Endothelial cell (in vitro differentiated cells): ENCODE measurements at places on chromosomes 12 and 14.

DNA sequence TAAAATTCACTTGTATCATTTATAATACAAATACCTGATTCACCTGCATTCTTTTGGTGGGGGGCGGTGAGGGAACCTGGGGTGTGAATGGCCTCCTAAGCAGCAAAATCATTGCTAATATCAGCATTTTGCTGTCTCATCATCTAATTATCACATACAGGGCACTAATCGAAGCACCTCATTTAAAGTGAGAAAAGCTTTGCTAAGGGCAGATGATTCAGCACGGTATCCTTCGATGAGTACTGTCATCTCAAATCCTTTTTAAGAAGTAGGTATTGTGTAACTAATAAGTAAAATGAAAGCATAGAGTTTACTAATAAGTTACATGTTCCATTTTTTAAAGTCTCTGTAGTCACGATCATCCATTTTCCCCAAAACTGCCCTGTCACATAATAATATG is 278.1 kb upstream of the SOX5 start:
- no peak for DNase-seq

- DNase-seq, result no peak
Observed at GRCh38 chr12:123075646-123076171, 75.2 kb downstream of the PITPNM2 start.

GRCh38 chr12:124169577-124170284 is 125.2 kb upstream of the RFLNA start:
- no peak for DNase-seq

- no peak for DNase-seq
Observed at GRCh38 chr12:115716551-115716950, 560.9 kb downstream of the MED13L start.

- DNase-seq, result no peak
Observed at GRCh38 chr12:15808250-15808649, 19.1 kb upstream of the EPS8 start.
